ENCODE measurements at places on chromosomes 12 and 14.

GRCh38 chr12:131085125-131085815 is 131.6 kb downstream of the ADGRD1 start:
- DNase-seq, result no peak

DNA sequence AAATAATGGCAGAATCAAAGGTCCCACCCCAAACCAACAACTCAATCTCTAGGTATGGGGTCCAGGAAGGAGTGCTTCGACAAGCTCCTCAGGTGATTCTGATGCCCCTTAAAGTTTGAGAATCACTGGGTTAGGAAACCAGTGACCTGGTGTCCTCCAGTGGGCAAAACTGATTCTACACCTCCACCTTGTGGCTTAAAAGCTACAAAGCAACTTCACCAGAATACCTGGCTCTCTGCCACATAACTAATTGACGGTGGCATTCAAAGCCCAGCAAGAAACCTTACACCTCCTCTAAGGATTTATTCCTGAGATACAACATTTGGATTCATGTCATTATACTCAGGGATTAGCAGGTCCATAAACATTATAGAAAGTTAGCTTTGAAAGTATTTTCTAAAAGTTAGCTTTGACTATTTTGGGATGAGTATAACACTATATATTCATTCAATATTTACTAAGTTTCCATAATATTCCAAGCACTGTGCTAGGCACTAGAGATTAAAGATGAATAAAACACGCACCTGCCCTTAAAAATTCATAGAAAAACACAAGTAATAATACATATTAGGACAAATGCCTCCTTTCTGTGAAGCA is 45.4 kb downstream of the DCAF5 start:
- no peak for DNase-seq

DNA sequence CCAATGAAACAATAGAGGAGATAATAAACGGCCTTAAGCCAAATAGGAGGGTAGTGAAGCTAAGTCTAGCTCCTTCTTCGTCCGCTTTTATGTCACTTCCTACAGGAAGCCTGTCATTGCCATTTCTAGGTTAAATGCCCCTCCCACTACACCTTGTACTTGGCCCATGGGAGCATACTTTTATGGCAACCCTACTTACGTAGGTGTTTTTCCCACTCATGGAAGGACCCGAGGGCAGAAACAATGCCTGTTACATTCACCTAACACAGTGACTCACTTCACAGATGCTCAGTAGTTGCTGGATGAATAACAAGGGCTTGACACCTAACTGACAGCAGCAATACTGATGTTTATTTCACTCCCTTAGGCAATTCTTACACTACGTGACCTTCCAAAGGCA is 44.5 kb downstream of the ALKBH1 start:
- no peak for DNase-seq

- no peak for DNase-seq
Observed at GRCh38 chr12:51687177-51687576, 96.1 kb downstream of the SCN8A start.

- DNase-seq, result no peak
Observed at GRCh38 chr12:51827925-51828818, 20.3 kb downstream of the FIGNL2 start.

DNA sequence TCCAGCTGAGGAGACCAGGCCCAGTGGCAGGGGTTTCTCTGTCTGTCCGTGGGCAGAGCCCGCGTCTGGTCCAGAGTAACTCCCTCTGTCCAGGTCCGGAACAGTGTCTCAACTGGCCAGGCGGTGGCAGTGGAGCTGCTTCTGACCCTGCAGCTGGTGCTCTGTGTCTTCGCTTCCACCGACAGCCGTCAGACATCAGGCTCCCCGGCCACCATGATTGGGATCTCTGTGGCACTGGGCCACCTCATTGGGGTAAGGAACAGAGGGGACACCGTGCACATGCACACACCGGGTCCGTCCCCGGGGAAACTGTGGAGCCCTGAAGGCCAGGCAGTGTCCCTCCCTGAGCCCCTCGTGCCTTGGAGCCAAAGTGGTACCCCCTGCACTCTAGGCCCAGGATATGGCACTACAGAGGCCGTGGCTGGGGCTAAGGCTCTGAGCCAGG is 1.5 kb downstream of the AQP6 start:
- DNase-seq, result no peak

GRCh38 chr14:106347890-106348755 is 821.7 kb downstream of the TMEM121 start:
- DNase-seq, result no peak

DNA sequence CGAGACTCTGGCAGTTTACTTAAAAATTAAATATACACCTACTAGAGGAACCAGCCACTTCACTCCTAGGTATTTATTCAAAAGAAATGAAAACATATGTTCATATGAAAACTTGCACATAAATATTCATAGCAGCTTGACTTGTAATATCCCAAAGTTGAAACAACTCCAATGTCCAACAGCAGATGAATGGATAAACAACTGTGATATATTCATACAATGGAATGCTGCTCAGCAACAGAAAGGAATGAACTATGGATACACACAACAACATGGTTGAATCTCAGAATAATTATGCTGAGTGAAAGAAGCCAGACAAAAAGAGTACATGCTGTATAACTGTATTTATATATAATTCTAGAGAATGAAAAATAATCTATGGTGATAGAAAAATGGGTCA is 53.4 kb upstream of the DACT1 start:
- DNase-seq, result no peak

DNA sequence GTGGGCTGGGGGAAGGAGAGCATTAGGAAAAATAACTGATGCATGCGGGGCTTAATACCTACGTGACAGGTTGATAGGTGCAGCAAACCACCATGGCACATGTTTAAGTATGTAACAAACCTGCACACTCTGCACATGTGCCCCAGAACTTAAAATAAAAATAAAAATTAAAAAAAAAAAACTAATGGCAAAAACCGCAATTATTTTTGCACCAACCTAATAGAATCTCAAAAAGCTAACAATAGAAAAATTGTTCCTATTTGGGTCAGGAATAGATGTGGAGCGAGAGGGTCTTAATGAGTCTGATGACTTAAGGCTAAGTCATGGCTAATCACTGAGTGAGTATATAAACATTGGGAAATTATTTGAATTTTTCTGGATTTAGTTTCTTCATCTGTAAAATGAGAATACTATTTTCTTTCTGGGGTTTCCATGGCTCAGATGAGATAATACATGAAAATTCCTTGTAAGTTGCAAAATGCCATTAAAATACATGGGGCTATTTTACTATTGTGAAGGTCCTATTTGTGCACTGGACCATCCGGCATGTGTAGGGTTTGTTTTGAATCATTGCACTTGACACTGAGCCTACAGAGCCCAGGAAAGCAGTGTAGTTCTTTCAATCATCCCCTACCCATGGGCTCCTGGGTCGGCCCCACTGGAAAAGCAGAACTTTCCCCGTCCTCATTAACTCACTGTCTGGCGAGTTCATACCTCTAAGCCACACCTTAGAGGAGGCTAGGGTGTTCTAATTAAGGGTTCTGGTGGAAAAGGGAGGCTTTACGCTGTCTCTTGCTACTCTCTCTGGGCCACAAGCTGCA is 164.1 kb upstream of the NTF3 start:
- peak; percentile 28 for DNase-seq

DNA sequence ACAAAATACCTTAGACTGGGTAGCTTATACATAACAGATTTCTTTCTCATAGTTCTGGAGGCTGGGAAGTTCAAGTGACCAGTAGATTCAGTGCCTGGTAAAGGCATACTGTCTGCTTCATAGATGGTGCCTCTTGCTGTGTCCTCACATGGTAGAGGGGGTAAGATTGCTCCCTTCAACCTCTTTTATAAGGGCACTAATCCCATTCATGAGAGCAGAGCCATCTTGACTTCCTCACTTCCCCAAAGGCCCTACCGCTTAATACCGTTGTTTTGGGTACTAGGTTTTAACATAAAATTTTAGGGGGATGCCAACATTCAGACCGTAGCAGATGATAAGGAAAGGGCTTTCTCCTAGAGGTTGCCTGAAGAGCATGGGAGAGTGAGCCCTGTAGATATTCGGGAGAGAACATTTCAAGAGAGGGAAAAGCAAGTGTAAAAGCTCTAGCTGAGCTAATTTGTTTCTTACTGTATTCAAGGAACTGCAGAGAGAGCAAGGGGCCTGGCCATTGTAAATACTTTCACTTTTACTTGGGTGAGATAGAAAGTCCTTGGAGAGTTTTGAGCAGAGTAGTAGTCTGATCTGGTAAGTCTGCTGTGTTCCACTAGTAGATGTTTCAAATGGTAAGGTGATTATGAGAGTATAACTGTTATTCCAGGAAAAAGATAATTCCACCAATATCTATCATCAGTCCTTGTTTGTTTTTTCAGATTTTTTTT is 27.3 kb downstream of the FRS2 start:
- DNase-seq, result no peak

DNA sequence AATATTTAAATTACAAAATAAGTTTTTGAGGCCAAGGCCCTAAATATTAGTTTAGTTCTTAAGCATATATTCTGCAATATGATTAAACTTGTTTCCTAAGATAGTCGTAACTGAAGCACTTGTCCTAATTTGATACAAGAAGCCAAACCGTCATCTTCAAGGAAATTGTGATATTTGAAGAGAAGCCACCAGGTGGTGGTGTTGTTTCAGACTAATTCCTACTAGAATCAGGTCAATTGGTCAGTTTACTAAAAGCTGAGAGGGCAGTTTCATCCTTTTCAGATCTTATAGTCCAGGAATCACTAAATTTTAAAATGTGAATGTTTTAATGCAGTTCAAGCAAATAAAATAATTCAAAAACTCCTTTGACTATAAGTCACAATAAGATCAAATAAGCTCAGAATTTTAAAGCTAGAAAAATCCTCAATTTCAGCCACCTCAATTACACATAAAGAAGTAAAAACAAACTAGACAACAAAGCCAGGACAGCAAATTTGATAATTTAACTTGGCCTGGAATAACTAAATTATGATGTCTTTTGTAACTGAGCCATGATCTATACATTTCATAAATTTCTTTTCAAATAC is 7.1 kb upstream of the ARL1 start:
- DNase-seq, result peak; percentile 29

- no peak for DNase-seq
Observed at GRCh38 chr12:27009881-27010301, 4.3 kb downstream of the TM7SF3 start.

DNA sequence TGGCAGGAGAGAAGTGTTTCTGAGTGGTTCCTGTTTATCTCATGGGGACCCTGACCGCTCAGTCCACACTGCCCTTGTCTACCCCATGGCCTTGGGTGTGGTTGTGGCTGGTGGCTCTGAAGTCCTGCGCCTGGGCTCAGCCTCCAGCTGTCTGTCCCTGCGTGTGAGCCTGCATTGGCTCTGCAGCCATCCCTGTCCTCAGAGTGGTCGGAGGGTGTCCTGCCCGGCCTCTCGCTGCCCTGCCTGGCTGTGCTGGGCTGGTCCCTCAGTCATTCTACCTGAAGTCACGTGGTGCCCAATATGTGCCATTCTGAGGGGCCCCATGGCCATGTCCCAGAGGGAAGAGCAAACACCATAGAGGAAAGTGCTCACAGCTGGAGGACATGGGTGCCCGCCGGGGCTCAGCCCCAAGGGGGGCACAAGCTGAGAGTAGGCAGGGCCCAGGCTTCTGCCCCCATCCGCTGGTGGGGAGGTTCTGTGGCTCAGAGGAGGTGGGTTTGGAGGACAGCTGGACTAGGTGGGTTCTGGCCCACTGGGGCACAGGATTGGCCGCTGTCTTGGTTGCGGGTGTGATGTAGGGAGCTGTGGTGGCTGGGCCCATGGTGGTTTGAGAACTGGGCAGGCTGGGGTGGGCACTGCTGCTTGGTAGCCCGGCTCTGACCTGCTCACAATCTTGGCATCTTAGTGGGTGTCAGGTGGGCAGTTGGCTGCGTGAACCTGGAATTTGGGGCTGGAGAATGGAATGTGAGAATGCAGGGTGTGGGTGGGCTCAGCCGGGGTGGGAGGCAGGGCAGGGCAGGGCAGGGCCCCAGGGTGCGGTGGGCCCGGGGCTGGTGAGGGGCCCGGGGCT is 11.6 kb downstream of the TEDC1 start:
- DNase-seq, result no peak

- no peak for DNase-seq
Observed at GRCh38 chr14:102008891-102009290, 44.5 kb downstream of the DYNC1H1 start.

- DNase-seq, result no peak
Observed at GRCh38 chr12:40225337-40225983, 663 bp downstream of the LRRK2 start.

DNA sequence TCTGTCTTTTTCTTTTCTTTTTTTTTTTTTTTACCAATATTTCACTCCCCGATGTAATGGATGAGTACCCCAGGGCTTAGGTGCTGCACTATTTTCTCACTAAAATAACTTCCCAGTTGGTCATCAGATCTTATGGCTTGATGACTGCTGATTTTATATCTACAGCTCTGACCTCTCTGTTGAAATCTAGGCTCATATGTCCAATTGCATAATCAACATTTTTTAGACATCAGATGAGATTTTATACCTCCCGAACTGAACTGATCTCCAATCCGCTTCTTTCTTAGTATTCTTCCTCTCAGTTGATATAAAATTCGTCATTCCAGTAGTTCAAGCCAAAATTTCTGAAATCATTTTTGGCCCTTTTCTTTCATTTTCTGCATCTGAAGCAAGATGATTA is 1236.5 kb downstream of the SLC16A7 start:
- DNase-seq, result no peak

Measured in AG09309 (cell line).